Posterior cingulate gyrus (tissue), 11 donors: ENCODE measurements at places on chromosomes 5 and 9.

DNA sequence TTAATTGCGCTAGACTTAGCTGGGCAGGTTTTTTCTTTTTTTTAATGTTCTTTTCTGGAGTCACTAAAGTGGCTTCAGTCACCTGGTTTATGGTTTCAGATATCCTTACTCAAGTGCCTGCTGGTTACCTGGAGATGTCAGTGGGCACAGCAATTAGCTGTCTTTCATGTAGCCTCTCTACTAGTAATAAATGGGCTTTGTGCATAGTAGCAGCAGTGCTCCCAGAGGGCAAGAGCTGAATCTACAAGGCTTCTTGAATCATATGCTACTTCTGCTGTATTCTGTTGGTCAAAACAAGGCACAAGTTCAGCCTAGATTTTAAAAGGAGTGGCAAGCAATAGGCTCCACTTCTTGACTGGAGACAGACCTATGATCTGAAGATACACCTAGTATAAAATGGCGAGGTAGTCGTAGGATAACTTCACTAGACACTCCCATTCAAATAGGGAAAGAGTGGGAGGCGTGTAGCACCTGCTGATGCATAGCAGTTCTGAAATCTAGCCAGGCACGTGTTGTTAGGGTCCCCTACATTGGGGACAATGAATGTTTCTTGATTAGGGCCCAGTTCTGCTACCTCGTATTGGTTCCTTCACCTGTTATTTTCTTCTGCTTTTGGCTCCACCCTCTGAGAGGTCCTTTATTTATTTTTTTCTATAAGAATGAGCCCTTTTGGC lies 7.0 kb downstream of the SCAMP1 start:
- DNase-seq = no peak

GRCh38 chr5:177128551-177128981 lies 5.0 kb upstream of the NSD1 start:
- DNase-seq = no peak

GRCh38 chr5:128842241-128842640 lies 123.0 kb upstream of the SLC27A6 start:
- no peak for DNase-seq

GRCh38 chr9:97109194-97109811 lies 70.4 kb upstream of the CTSV start:
- peak; percentile 51 for DNase-seq

GRCh38 chr9:94082956-94083355 lies 1.3 kb upstream of the PTPDC1 start:
- DNase-seq = no peak

DNA sequence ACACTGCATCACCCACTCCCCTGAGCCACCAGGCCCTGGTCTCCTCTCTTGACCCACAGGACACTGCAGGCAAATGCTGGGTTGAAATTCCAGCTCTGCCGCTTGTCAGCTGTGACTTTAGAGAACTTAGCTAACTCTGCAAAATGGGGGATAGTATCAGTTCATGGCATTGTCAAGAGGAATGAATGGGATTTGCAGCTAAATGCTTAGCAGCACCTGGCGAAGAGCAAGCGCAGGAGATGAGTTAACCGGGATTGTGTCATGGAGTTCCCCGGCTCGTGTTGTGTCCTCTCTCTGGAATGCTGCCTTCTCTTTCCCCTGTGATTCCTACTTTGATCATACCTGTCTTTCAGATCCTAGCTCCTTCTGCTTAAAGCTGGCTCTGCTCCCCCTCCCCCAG lies 67.1 kb downstream of the DAB2IP start:
- no peak for DNase-seq

GRCh38 chr9:86706391-86706790 lies 240.9 kb downstream of the GAS1 start:
- no peak for DNase-seq
